Mucosa of descending colon (tissue), 3 donors: ENCODE measurements at places on chromosomes 2 and 18. TPM values are rescaled to one million over a fixed set of nuclear protein-coding genes. Genes with fewer than 3 reads are reported as not detected.

TMEM247 gene
- not detected for total RNA-seq

TSN gene
- total RNA-seq, result 45.9 TPM

LRP1B gene
- total RNA-seq, result 0.20 TPM

TUBA3D gene
- total RNA-seq, result not detected

TNFRSF11A gene
- total RNA-seq, result 87.3 TPM

DNA sequence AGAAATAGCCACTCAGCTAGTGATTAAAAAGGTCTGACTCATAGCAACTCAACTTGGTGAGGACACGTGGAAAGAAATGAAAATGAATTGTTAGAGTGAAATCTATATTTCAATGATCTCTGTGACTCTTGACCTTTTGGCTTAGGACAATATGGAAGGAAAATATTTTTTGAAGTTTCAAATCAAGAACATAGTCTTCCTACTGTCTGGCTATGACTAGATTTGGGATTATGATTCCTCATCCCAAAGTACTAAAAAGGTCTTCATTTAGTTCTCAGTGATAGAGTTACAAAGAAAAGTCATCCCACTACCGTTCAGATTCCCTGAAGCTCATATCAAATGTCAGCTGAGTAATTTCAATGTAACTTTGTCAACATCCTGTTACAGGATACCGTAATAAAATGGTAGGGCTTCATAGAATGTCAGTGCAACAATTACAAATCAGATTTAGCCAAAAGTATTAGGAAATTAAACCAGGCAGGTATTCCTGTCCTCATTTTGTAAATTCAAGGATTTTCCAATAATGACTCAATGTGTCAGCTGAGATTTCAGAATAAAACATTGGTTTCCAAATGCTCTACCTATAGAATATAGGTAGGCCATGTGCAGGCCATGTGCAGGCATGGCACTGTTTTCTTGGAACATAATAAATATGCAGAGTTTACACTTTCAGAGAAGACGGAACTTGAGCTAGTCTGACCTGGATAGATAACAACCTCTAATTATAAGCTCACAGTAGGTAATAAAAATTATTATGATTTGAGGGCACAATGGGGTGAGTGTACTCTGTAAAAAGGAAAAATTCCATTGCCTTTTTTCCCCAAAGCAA, 36.0 kb downstream of the ANKRD29 start:
- DNase-seq, result no peak

- DNase-seq, result no peak
These were observed 137.6 kb downstream of the HDAC4 start for GRCh38 chr2:239263231-239263630.

GRCh38 chr18:670522-670921, 13.1 kb downstream of the TYMS start:
- DNase-seq, result no peak

GRCh38 chr2:228653884-228654283, 472.4 kb upstream of the SPHKAP start:
- DNase-seq, result no peak

DNA sequence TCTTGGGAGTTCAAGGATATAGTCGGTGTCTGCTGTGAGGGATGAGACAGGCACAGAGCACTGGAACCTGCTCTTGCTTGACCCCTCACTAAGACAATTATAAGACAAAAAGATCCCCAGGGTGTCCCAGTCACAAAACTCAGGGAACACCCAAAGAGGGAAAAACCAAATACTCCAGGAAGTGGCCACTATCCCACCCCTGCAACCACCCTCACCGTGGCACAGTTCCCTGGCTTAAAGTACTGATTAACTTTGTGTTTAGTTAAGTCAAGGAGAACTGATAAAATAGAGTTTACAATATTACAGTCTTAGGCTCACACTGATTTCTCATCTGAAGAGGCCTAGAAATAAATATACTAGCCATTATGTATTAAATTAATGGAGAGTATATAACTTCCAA, 13.5 kb downstream of the IL36B start:
- DNase-seq, result peak; percentile 36

DNA sequence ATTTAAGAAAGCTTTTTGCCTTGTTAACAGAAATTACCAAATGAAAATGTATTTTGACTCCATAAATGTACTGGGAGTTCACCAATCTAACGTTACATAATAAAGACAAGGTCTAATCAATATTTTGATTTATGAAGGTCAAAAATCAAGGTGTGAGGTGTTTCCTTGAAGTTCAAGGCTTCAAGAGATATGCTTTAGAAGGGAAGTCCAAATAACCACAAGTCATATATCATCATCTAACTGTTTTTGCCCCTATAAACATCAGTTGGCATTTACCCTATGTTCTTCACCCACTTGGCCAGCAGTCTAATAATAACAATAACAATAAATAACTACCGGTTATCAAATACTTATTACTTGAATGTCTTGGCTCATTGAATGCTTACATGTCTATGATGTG, 196.1 kb upstream of the ID2 start:
- DNase-seq, result no peak

DNA sequence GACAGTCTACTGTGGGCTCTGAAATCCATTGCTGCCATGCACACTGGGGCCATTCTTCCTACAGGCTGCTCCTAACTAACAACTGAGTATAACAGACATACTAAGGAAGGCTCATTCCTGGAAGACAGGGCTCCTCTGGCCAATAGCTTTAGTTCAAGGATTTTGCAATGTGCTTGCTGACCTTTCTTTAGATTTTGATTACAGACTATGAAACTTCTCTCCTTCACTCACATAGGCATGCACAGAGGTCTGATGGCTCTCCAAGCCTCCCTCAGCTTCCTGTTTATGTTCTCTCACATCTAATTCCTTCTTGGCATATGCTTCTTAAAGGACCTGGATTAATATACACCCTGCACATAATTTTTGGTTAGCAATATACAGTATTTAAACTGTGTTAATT, 34.4 kb upstream of the ROCK1 start:
- no peak for DNase-seq

DNA sequence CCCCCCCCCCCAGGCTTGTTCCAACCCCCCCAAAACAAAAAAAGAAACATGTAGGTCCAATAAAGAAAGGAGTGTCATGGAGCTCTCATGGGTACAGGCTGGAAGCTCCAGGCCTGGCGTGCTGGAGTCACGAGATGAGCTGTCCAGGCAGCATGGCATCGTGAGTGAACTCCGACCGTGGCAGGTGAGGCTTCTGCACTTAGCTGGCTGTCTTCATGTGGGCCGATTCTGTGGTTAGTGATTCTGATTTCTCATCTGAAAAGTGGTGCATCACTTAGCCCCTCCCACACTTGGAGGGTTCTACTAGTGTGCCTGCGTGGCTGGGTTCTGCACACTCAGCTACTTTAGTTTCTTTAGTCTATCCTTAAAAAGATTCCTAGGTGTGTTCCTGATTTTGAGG, 126.4 kb upstream of the MGAT5 start:
- no peak for DNase-seq

- no peak for DNase-seq
These were observed 49.7 kb downstream of the TNS1 start for GRCh38 chr2:217953011-217953481.
